ENCODE measurements at places on chromosomes 11 and 22. TPM values are rescaled to one million over a fixed set of nuclear protein-coding genes. Genes with fewer than 3 reads are reported as not detected.

Gene KCNE3
- 3.0 TPM for total RNA-seq

Gene CALCB
- 24.2 TPM for total RNA-seq

Gene MAML2
- total RNA-seq, result 4.9 TPM

Gene OR10D3
- total RNA-seq, result not detected

Gene P2RY6
- 0.18 TPM for total RNA-seq

Gene L3MBTL2
- total RNA-seq, result 23.7 TPM

Gene DUSP8
- total RNA-seq, result 0.81 TPM

Gene SERPIND1
- total RNA-seq, result 0.36 TPM

Gene PGA4
- total RNA-seq, result not detected

Gene ARRB1
- 18.2 TPM for total RNA-seq

Gene APOA5
- 0.21 TPM for total RNA-seq

Gene MED15
- 19.5 TPM for total RNA-seq
